ENCODE measurements at places on chromosomes 6 and 20.

- DNase-seq, result no peak
Observed at GRCh38 chr6:47137073-47137472, 94.9 kb upstream of the ADGRF1 start.

DNA sequence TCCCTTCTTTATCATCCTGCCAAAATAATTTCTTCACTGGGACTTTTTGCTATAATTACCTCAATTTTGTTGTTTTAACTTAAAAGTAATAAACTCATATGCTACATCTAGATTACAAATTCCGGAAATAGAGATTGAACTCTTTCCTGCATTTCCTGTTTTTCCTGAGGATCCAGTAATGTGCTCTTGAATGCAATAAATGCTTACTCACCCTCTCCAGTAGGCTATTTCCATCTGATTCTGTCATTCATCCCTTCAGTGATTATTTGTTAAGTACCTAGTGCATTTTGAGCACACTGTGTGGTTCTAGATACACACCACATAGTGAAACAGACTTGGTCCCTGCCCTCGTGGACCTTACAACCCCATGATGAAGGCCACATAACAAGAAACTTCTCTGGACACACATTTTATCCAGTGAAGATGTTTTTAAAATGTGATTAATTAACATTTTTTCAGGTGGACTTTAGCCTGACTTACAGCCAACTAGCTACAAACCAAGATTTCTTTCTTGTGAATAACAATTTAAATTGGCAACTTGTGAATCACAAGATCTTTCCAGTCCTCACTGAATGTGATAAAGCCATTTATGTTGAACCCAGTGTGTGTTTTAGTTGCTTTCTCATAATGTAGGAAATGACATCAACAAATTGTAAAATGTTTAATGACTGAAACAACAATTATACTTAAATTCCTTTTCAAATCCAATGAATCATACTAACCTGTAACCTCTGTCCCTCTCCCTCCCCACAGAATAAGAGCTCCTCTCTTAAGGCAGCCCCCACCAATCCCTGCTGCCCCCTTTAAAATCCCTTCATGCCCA is 272.3 kb downstream of the KHDC1L start:
- DNase-seq, result no peak

- DNase-seq, result no peak
Observed at GRCh38 chr6:132400555-132400882, 756 bp downstream of the MOXD1 start.

GRCh38 chr6:90139272-90139817 is 157.3 kb downstream of the BACH2 start:
- DNase-seq, result peak; percentile 30

- no peak for DNase-seq
Observed at GRCh38 chr6:47690214-47690613, 8.2 kb upstream of the ADGRF4 start.

DNA sequence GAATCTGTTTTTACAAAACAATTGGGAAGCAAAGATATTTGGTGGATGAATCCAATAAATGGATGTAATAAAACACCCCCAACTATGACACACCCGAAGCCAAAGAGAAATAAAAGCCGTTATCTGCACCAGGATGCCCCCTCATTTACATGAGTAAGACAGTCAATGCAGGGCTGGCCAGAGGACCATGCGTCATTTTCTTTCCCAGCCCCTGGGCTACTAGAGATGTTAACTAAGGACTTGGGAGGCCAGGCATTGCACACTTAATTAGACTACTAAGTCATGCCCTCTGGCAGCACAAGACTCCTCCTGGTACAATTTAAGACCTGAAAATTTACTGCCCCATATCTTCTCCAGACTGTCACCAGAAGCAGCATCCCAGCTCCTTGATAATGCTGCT is 3.2 kb downstream of the LEMD2 start:
- DNase-seq, result no peak

Data from NCI-H82 (cell line).